Smooth muscle cell of the coronary artery (primary cell): ENCODE measurements at places on chromosomes 5 and 9. TPM values are rescaled to one million over a fixed set of nuclear protein-coding genes. Genes with fewer than 3 reads are reported as not detected.

The CBY3 gene
- total RNA-seq = not detected in 2 replicates

The PITX1 gene
- total RNA-seq = 0.12 and 0.68 TPM in 2 replicates

The ZNF484 gene
- total RNA-seq = 9.5 and 9.7 TPM in 2 replicates

The BDP1 gene
- total RNA-seq = 10.1 and 13.8 TPM in 2 replicates

The ROPN1L gene
- total RNA-seq = 0.15 TPM in 1 of 2 replicates, not detected in the other

The NRARP gene
- 0.30 and 0.47 TPM in 2 replicates for total RNA-seq

The GCNT4 gene
- 1.9 and 2.7 TPM in 2 replicates for total RNA-seq

The PCSK1 gene
- total RNA-seq = under 0.01 and 1.6 TPM in 2 replicates

The ANKRD34B gene
- total RNA-seq = not detected in 2 replicates

The SPIN1 gene
- total RNA-seq = 61.2 and 79.6 TPM in 2 replicates

The ITGA2 gene
- total RNA-seq = 8.2 and 63.8 TPM in 2 replicates

The GADD45G gene
- total RNA-seq = 0.08 and 3.3 TPM in 2 replicates

The LCN12 gene
- not detected in 2 replicates for total RNA-seq

The OR1Q1 gene
- total RNA-seq = 0.08 and 1.2 TPM in 2 replicates

The TMED9 gene
- total RNA-seq = 146 and 251 TPM in 2 replicates

The ZSWIM6 gene
- total RNA-seq = 5.3 and 8.0 TPM in 2 replicates

The SPINK4 gene
- total RNA-seq = not detected in 2 replicates

The MEIKIN gene
- total RNA-seq = not detected in 2 replicates

The CARD9 gene
- 0.53 and 0.59 TPM in 2 replicates for total RNA-seq

The SLC6A18 gene
- not detected in 2 replicates for total RNA-seq

The PDGFRB gene
- total RNA-seq = 52.9 and 425 TPM in 2 replicates

The OGN gene
- total RNA-seq = 0.90 and 2.1 TPM in 2 replicates

The RASEF gene
- total RNA-seq = 0.30 and 0.70 TPM in 2 replicates

The C6 gene
- total RNA-seq = 0.23 and 0.59 TPM in 2 replicates

The PCDHGA6 gene
- total RNA-seq = 2.2 and 2.3 TPM in 2 replicates

The SMIM33 gene
- total RNA-seq = not detected in 2 replicates

The IFNA13 gene
- total RNA-seq = not detected in 2 replicates

The LRRC19 gene
- total RNA-seq = not detected in 2 replicates

The CDH9 gene
- total RNA-seq = not detected in 2 replicates

The DNM1 gene
- total RNA-seq = 4.4 and 70.0 TPM in 2 replicates

The HK3 gene
- total RNA-seq = 0.08 and 0.23 TPM in 2 replicates

The C9orf152 gene
- total RNA-seq = under 0.01 TPM in 1 of 2 replicates, not detected in the other

The SLC25A2 gene
- total RNA-seq = 0.23 TPM in 1 of 2 replicates, not detected in the other

The DDX4 gene
- total RNA-seq = not detected in 2 replicates

The SOHLH1 gene
- total RNA-seq = not detected in 2 replicates

The BHMT2 gene
- total RNA-seq = 0.38 and 3.3 TPM in 2 replicates
